ENCODE measurements at places on chromosomes 6 and 20. TPM values are rescaled to one million over a fixed set of nuclear protein-coding genes. Genes with fewer than 3 reads are reported as not detected.
A peak's percentile ranks its signal among the peaks of the same experiment; 100 is the strongest.

DNA sequence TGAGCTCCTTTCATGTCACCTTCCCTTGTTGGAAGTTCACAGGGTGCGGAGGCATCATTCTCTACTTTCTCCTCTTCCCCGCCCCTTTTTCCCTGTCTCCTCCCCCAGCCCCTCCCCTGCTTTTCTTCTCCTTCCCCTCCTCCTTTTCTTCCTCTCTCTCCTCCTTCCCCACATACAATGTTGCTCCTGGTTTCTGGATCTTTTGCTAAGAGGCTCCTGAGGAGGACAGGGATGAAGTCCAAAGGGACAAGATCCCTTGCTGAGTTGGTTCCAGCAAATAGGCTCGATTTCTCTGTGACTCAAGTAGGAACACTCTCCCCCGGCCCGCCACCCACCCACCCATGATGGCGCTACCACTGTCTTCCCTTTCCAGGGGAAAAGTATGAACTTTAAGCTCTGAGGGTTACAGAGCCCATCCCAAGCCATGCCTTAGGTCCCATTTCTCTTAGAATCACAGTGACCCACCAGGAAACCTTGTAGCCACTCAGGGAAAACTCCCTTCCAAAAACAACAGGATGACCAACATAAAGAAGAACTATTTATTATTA is 852 bp upstream of the TFEB start:
- peaks cover 31% of the 10 kb centered on the region for H3K4me1 ChIP-seq
- H3K36me3 ChIP-seq: no peaks in the 10 kb centered on the region
- no peaks in the 10 kb centered on the region for H3K27me3 ChIP-seq
- H3K4me3 ChIP-seq: peak overlapping the region; percentile 97
- no peak for DNase-seq

The ARMH2 gene
- total RNA-seq: not detected

- no peak overlapping the region for H3K4me3 ChIP-seq
- no peak for DNase-seq
- H3K36me3 ChIP-seq: no peaks in the 10 kb centered on the region
- no peaks in the 10 kb centered on the region for H3K4me1 ChIP-seq
Observed at GRCh38 chr6:137950581-137950980, 83.5 kb downstream of the TNFAIP3 start.

The CRISP3 gene
- not detected for total RNA-seq

DNA sequence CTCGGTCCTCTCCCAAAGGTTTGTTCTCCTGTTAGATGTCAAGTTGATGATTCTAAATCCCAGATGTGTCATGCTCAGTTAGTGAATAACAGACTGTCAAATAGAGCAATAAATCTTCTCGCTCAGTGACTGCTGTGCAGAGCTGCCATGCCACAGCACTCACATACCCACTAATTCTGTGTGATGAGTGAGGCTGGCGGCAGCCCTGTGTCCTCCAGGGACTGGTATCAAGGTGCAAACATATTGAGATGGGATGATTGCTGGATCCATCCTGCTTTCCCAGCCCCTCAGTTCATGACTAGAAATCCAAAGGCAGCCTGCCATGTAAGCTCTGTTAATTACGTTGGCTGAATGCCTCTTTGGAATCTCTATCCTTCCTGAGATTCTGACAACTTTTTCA is 103.9 kb downstream of the OLIG3 start:
- H3K4me1 ChIP-seq: no peaks in the 10 kb centered on the region
- H3K4me3 ChIP-seq: no peak overlapping the region
- no peak for DNase-seq
- H3K27me3 ChIP-seq: no peaks in the 10 kb centered on the region
- no peak overlapping the region for H3K27ac ChIP-seq

DNA sequence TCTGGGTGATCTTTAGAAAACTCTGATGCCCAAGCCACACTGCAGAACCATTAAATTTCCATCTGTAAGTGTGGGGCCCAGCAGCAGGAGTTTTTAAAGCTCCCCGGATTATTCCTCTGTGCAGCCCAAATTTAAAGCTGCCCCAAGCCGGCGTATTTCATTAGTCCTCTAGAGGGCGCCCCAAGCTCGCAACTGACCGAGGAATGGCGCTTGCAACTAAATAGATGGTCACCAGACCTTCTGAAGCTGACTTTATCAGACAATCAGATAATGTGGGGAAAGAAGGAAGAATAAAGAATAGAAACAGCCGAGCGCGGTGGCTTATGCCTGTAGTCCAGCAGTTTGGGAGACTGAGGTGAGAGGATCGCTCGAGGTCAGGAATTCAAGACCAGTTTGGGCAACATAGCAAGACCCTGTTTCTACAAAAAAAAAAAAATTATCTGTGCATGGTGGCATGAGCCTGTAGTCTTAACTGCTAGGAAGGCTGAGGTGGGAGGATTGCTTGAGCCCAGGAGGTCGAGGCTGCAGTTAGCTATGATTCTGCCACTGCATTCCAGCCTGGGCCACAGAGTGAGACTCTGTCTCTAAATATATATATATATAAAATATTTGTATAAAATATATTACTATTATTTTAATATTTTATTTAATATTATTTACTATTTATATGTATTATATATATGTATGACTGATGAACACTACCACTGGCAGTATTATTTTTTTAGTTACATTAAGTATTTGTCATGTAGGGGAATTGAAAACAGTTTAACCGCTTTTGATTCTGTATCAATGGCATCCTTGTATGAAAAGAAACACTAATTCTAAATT is 56.0 kb downstream of the OTOR start:
- no peaks in the 10 kb centered on the region for H3K27me3 ChIP-seq
- no peak overlapping the region for H3K27ac ChIP-seq
- no peak overlapping the region for H3K4me3 ChIP-seq
- H3K4me1 ChIP-seq: no peaks in the 10 kb centered on the region

DNA sequence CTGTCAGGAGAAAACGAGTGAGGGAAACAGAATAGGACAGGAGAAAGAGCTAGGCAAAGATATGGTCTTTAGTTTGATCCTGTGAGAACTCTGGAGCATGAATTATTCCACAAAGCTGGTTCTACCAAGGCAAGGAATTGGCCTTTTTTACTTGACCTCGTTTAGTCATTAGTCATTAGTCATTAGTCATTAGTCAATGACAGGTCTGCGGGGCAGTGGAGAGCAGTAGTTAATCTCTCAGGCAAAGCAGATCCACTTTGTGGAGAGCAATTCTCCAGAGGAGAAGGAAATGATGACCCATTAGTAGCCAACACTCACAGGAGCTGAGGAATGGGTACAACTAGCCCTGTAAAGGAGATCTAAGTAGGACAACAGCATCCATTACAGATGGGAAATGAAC is 22.0 kb upstream of the ABCC10 start:
- H3K27me3 ChIP-seq: no peaks in the 10 kb centered on the region
- no peaks in the 10 kb centered on the region for H3K36me3 ChIP-seq
- no peaks in the 10 kb centered on the region for H3K4me1 ChIP-seq
- no peak overlapping the region for H3K4me3 ChIP-seq
- no peak overlapping the region for H3K27ac ChIP-seq

GRCh38 chr20:24969186-24970029 is 20.3 kb downstream of the CST7 start:
- H3K36me3 ChIP-seq: peaks cover 56% of the 10 kb centered on the region
- DNase-seq: no peak
- no peak overlapping the region for H3K4me3 ChIP-seq
- no peaks in the 10 kb centered on the region for H3K4me1 ChIP-seq
- no peak overlapping the region for H3K27ac ChIP-seq

The CRIP3 gene
- not detected for total RNA-seq

- DNase-seq: no peak
- peaks cover 42% of the 10 kb centered on the region for H3K4me1 ChIP-seq
- H3K27ac ChIP-seq: peak overlapping the region; percentile 69
- no peaks in the 10 kb centered on the region for H3K27me3 ChIP-seq
- no peaks in the 10 kb centered on the region for H3K36me3 ChIP-seq
Observed at GRCh38 chr20:3785240-3786125, 1.1 kb downstream of the CENPB start.

DNA sequence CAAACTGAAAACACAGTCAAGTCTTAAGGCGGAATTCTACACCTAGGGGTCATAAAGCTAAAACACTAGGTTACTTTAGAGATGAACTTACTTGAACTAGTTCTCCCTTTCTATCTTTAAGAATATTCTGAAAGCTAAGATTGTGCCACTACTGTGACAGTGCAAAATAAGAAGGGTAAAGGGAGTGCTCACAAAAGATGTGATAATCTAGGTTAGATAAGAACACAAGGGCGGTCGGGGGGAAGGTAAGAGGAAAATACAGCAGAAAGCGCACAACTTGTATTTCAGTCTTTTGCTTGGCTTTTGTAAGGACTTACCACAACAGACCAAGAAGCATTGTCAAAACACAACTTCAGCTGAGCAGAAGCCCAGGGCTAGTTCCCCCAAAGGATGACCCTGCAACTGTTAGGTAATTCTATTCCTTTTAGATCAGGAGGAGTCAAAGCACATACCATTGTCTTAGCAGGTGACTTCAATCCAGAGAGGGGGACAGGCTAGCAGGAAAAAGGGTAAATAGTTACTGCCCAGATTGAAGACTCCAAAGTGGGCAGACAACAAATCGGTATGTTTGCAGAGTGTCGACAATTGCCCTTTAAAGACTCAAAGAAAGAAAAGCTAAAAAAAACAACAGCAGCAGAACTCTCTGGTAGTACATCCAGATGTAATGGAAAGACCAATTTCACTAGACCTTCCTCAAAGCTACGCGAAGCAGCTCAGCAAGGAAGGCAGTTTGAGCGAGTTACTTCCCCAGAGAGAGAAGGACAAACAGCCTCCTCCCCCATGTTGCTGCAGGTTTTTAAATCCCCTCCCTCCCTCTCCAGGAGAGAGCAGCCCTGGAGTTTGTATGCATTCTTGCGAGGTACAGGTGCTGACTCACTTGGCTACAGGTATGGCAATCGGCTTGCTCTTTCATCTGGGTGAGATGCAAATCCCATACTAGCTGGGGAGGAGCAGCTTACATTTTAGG is 59.0 kb downstream of the RIPOR2 start:
- H3K4me3 ChIP-seq: no peak overlapping the region
- H3K4me1 ChIP-seq: no peaks in the 10 kb centered on the region
- DNase-seq: no peak
- H3K27ac ChIP-seq: no peak overlapping the region
- no peaks in the 10 kb centered on the region for H3K36me3 ChIP-seq

The HLA-DMA gene
- total RNA-seq: 41.7 TPM

DNA sequence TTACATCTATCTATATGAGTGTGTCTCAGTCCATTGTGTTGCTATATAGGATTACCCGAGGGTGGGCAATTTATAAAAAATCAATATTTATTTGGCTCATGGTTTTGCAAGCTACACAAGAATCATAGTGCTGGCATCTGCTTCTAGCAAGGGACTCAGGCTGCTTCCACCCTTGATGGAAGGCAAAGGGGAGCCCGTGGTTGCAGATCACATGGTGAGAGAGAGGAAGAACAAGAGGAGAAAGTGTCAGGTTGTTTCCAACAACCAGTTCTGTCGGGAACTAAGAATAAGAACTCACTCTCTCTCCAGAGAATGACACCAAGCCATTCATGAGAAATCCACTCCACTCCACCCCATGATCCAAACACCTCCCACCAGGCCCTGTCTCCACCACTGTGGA is 48.2 kb upstream of the TENT5A start:
- no peaks in the 10 kb centered on the region for H3K27me3 ChIP-seq
- no peak overlapping the region for H3K4me3 ChIP-seq
- no peak for DNase-seq
- H3K36me3 ChIP-seq: no peaks in the 10 kb centered on the region
- H3K4me1 ChIP-seq: no peaks in the 10 kb centered on the region

The ATP6V1G2 gene
- 0.78 TPM for total RNA-seq

DNA sequence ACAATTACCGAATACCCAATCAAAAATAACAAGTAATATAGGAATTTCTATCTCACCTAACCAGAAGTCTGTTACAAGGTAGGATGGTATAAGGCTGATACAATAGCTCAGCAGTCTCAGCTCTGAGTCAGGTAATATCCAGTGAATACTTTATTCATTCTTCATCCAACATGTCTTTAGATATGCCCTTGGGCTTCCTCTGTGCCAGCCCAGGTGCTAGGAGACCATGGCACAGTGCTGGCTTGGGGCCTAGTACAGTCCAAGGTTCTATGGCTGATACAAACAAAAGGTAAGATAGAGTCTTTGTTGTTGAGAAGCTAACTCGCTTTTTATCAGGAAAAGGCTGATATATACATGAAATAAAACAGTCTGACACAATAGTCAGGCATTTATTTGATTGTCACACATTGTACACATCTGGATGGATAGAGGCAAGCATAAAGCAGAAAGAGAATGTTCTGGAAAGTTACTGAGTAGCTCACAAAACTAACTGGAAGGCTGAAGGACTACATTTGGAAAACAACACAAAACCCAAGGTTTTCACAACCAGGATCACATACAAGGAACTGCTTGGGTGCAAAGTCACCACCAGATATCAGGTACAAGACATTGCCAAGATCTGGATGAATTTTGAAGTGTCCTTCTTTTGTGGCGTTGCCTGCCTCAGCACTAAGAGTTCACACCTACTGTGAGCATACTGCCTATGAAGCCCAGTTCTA is 110.4 kb upstream of the SCAF8 start:
- peaks cover 29% of the 10 kb centered on the region for H3K4me1 ChIP-seq
- no peak overlapping the region for H3K27ac ChIP-seq

DNA sequence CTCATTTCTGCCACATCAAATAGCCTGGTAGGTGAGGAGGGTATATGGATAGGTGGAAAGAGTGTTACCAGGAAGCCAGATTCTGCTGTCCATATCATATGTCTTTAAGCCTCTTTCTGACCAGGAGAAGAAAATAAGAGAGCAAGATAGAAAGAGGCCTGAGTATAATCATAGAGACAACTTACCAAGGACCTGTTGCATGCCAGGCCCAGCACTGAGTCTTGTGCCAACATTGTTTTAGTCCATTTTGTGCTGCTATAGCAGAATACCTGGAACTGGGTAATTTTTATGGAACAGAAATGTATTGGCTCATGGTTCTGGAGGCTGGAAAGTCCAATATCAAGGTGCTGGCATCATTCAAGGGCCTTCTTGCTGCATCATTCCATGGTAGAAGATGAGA is 7.3 kb upstream of the ADA start:
- no peak overlapping the region for H3K27ac ChIP-seq
- no peak overlapping the region for H3K4me3 ChIP-seq
- no peaks in the 10 kb centered on the region for H3K4me1 ChIP-seq
- no peak for DNase-seq
- H3K36me3 ChIP-seq: no peaks in the 10 kb centered on the region
- H3K27me3 ChIP-seq: no peaks in the 10 kb centered on the region

DNA sequence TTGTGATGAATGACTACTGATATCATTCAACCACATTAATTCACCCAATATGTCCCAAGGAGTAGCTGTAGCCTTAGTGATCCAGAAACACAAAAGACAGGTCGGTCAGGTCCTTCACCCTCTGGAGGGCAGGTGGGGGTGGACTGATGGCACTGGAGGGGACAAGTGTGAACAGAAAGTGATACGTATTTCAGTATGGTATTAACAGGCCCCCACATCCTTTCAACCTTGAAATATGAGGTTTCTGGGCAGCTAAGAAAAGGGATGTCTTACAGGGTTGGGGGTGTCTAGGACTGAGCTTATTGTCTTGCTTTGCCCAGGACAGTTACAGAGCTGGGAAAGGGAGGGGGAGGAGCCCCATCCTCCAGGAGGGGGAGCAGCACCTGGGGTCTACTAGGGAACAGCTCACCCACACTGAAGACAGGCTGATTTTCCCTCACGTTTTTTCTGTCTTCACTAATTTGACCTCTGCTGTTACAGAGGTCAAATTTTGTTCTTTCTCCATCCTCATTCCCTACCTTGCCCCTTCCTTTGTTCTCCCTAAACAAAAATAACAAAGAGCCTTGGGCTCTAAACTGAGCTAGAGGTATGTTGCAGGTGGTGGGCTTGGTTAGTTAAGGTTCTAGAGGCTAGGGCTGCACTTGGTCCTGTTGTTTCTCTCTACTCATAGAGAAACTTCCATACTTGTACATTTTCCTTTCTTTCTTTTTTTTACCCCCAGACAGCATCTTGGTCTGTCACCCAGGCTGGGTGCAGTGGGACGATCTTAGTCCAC is 38.0 kb upstream of the EEF1A1 start:
- no peak for DNase-seq
- H3K4me1 ChIP-seq: peaks cover 3% of the 10 kb centered on the region
- no peaks in the 10 kb centered on the region for H3K27me3 ChIP-seq

All from thoracic aorta (tissue), 2 donors.